ENCODE measurements at places on chromosomes 4 and X. TPM values are rescaled to one million over a fixed set of nuclear protein-coding genes. Genes with fewer than 3 reads are reported as not detected.

Gene PNCK
- total RNA-seq = 1.2 TPM

Gene CXorf49
- not detected for total RNA-seq

Gene BEX2
- total RNA-seq = 2.1 TPM

Gene CT55
- total RNA-seq = not detected

Gene TMSB15C
- 6.2 TPM for total RNA-seq

Gene NSG1
- not detected for total RNA-seq

Gene MTMR8
- 0.11 TPM for total RNA-seq

Gene FOXP3
- total RNA-seq = not detected

Measured in uterine smooth muscle cell (primary cell).